ENCODE measurements at places on chromosomes 12 and 14. TPM values are rescaled to one million over a fixed set of nuclear protein-coding genes. Genes with fewer than 3 reads are reported as not detected.

EMP1 gene
- 67.6 TPM for total RNA-seq

SIX6 gene
- total RNA-seq: 0.38 TPM

HOXC11 gene
- 0.82 TPM for total RNA-seq

CLMN gene
- total RNA-seq: 6.8 TPM

KCNC2 gene
- not detected for total RNA-seq

GLIPR1L1 gene
- total RNA-seq: not detected

DDX51 gene
- total RNA-seq: 7.3 TPM

CLEC4A gene
- 0.68 TPM for total RNA-seq

GPD1 gene
- 92.0 TPM for total RNA-seq

PTCSC3 gene
- total RNA-seq: not detected

LALBA gene
- total RNA-seq: not detected

GPR84 gene
- total RNA-seq: not detected

KRT4 gene
- 0.12 TPM for total RNA-seq

B4GALNT1 gene
- total RNA-seq: 14.1 TPM

SLC6A15 gene
- total RNA-seq: 0.04 TPM

LGR5 gene
- total RNA-seq: 6.4 TPM

TBX3 gene
- 46.4 TPM for total RNA-seq

PLA2G1B gene
- 1.0 TPM for total RNA-seq

SMCO2 gene
- not detected for total RNA-seq

FAM222A gene
- total RNA-seq: 1.8 TPM

RNU4-1 gene
- 2,232 TPM for total RNA-seq

PAPLN gene
- 0.26 TPM for total RNA-seq

SLC39A5 gene
- not detected for total RNA-seq

TMEM119 gene
- total RNA-seq: 0.25 TPM

FIGNL2 gene
- 0.17 TPM for total RNA-seq

PPP4R4 gene
- 0.73 TPM for total RNA-seq

TMEM132D gene
- total RNA-seq: not detected

CRIP2 gene
- total RNA-seq: 46.5 TPM

ITPR2 gene
- 7.5 TPM for total RNA-seq

SLC25A47 gene
- not detected for total RNA-seq

SLCO1A2 gene
- not detected for total RNA-seq

ANKRD33 gene
- not detected for total RNA-seq

IL26 gene
- not detected for total RNA-seq

DCN gene
- 224 TPM for total RNA-seq

INSM2 gene
- total RNA-seq: not detected

EIF2S3B gene
- total RNA-seq: 0.24 TPM

MSI1 gene
- total RNA-seq: not detected

KRT75 gene
- not detected for total RNA-seq

KRT86 gene
- total RNA-seq: 0.77 TPM

KRT6A gene
- total RNA-seq: 1.2 TPM

FGD4 gene
- 20.8 TPM for total RNA-seq

KRT73 gene
- not detected for total RNA-seq

DNAJC22 gene
- total RNA-seq: 0.08 TPM

Data from psoas muscle (tissue), 8 donors.